Activated CD4-positive, alpha-beta T cell treated with anti-CD3 and anti-CD28 coated beads, Interleukin-2, amount 10 ng/mL, durations not matched to agents 24 days and 14 days (primary cell): ENCODE measurements at places on chromosomes 13 and 19.

DNA sequence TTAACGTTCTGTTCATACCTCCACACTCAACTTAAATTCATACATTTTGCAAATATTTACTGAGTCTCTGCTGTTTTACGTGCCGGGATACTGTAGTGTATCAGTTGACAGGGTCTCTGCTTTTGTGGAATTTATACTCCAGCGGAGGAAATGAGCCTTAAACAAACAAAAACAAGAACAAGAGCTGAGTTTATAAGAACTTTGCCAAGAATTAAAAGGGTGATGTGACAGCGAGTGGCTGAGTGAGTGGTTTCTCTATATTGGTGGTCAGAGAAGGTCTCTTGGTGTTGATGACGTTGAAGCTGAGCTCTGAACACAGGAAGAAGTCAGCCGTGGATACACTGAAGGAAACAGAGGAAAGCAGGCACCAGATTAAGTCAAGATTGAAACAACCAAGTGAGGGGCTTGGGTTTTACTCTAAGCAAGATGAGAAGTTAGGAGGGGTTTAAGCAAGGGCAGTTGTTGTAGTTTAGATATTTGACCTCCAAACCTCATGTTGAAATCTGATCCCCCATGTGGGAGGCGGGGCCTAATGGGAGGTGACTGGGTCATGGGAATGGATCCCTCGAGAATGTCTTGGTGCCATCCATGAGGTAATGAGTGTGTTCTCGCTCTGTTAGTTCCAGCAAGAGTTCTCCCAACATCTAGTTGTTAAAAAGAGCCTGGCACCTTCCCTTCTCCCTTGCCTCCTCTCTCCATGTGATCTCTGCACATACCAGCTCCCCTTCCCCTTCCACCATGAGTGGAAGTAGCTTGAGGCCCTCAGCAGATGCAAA is 248.3 kb downstream of the DCLK1 start:
- H3K4me1 ChIP-seq: no peaks in the 10 kb centered on the region
- no peaks in the 10 kb centered on the region for H3K36me3 ChIP-seq
- DNase-seq: no peak
- H3K4me3 ChIP-seq: no peak overlapping the region

DNA sequence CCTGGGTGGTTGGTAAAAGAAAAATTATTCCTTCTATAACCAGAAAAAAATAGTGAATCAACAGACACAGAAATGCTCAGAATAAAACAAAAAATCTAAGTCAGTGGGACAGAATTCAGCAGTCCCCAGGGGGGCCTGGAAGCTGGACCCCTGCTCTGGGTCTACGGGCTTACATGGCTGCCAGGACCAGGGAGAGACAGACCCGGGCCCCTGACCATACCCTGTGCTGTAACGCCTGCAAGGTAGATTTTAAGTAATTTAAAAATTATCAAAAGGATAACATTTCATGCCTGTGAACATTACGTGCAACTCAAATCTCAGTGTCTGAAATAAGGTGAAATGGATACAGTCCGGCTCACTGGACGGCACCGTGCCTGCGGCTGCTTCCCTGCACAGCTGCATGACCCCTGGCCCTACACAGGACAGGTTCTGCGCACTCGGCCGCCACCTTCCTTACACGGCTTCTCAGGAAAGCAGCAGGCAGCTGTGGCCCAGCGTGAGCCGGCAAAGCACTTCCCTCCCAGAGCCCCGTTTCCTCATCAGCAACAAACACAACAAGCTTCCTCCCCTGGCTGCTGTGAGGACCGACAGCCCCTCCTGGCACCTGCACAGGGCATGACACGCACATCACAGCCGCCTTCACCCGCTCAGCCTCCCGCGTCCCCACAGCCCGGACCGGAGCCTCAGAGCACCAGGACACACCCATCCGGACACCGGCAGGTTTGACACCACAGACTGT is 22.2 kb downstream of the RASA3 start:
- peaks cover 34% of the 10 kb centered on the region for H3K36me3 ChIP-seq
- H3K4me1 ChIP-seq: peaks cover 44% of the 10 kb centered on the region
- peak overlapping the region; percentile 88 for H3K4me3 ChIP-seq
- no peaks in the 10 kb centered on the region for H3K27me3 ChIP-seq

- no peaks in the 10 kb centered on the region for H3K27me3 ChIP-seq
- peaks cover 50% of the 10 kb centered on the region for H3K4me1 ChIP-seq
- no peak for DNase-seq
Measured at GRCh38 chr13:42981317-42981716, 10.7 kb downstream of the EPSTI1 start.

- peaks cover 9% of the 10 kb centered on the region for H3K4me1 ChIP-seq
- no peak overlapping the region for H3K4me3 ChIP-seq
- H3K27ac ChIP-seq: no peak overlapping the region
- peaks cover 8% of the 10 kb centered on the region for H3K36me3 ChIP-seq
- no peak for DNase-seq
- H3K27me3 ChIP-seq: no peaks in the 10 kb centered on the region
Measured at GRCh38 chr13:30314562-30314961, 7.2 kb upstream of the KATNAL1 start.

DNA sequence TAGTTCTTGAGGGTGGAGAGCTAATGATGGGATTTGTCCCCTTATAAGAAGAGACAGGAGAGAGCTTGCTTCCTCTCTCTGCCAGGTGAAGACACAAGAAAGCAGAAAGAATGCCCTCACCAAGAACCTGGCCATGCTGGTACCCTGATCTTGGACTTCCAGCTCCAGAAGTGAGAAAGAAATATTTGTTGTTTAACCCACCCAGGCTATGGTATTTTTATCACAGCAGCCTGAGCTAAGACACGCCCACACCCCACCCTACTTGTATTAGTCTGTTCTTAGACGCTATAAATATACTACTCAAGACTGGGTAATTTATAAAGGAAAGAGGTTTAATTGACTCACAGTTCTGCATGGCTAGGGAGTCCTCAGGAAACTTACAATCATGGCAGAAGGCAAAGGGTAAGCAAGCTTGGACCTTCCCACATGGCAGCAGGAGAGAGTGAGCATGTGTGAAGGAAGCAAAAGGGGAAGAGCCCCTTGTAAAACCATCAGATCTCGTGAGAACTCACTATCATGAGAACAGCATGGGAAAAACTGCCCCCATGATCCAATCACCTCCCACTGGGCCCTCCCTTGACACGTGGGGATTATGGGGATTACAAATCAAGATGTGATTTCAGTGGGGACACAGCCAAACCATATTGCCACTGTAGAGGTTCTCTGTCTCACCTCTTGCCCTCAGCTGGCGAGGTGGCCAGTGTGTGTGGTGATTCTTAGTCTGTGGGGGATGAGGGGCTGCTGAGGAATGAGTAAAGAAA is 57.4 kb upstream of the RCBTB2 start:
- no peaks in the 10 kb centered on the region for H3K36me3 ChIP-seq
- H3K4me1 ChIP-seq: peaks cover 4% of the 10 kb centered on the region
- no peak overlapping the region for H3K4me3 ChIP-seq
- H3K27ac ChIP-seq: no peak overlapping the region
